ENCODE measurements at places on chromosomes 13 and 19.

DNA sequence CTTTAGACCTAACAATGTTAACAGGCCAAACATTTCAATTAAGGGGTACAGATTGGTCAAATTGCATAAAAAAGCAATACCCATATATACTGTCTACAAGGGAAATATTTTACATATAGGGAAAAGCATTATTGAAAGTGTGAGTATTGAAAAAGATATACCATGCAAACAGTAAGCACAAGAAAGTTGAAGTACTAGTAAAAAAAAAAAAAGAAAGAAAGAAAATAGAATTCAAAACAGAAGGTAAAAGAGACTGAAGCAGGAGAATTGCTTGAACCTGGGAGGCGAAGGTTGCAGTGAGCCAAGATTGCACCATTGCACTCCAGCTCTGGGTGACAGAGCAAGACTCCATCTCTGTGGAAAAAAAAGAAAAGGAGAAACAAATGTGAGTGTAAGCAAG lies 5.3 kb upstream of the TEX101 start:
- DNase-seq = no peak

DNA sequence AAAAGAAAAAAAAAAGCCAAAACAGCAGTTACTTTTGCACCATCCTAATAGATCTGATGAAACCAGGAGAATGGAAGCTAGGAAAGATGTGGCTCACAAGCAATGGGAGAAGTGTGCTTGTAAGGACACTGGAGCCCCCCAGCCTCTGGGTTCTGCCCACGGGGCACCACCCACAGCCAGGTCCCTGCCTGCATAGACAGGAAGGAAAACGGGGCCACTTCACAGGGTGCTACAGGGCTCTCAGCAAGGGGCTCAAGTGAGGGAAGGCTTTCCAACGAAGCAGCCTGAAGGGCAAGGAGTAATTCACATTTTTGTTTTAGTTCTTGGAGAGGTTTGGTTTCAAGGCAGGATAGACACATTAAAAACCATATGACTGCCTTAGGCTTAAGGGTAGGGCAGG lies 42.7 kb downstream of the BRD4 start:
- DNase-seq = no peak

- DNase-seq = no peak
Measured at GRCh38 chr13:99992949-99993351, 11.4 kb downstream of the ZIC2 start.

DNA sequence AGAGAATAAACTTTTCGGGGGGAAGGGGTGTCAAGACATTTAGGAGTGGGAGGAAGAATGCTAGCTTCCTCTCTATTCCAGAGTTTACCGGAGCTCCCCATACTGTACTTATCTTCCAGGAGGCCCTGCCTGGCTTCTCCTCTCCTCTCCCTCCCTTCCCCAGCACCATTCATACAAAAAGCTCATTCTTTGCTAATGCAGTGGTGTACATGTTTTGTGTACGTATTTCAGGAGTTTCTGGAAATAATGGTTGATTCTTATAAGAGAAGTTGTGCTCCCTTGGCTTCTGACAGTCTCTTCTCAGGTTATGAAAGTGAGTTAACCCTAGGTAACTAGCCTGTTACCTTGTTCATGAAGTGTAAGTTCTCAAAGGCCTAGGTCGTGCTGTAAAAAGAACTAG lies 7.1 kb downstream of the SAMD4B start:
- no peak for DNase-seq

- DNase-seq = no peak
Measured at GRCh38 chr19:9912551-9913236, 23.6 kb downstream of the OLFM2 start.

GRCh38 chr13:89903115-89903514 lies 1444.4 kb upstream of the MIR17HG start:
- DNase-seq = no peak

DNA sequence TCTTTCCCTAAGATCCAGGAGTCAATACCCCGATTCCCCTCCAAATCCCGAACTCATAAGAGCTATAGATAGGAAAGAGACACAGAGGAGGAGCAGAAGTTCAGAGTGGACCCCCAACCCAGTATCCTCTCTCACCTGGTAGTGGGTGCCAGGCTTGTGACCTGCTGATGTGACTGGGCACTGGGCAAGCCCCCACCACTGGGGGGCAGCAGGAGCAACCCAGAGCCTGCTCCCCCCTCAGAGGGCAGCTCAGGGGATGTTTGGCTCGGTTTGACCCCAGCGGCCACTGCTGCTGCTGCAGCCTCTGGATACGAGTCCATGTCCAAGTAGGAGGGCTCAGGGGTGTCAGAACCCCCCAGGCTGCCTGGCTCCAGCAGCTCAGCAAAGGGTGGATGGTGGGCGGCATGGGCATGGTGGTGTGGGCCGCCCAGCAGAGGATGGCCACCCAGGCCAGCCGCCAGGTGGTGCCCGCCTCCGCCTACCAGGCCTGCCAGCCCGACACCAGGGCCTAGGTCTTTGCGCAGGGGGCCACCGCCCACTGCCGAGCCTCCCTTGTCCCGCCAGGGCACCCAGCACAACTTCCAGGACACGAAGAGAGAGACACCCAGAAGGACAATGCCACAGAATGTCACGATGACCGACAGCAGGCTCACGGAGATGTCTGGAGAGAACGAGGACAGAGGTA lies 7.4 kb downstream of the SYT3 start:
- no peak for DNase-seq

DNA sequence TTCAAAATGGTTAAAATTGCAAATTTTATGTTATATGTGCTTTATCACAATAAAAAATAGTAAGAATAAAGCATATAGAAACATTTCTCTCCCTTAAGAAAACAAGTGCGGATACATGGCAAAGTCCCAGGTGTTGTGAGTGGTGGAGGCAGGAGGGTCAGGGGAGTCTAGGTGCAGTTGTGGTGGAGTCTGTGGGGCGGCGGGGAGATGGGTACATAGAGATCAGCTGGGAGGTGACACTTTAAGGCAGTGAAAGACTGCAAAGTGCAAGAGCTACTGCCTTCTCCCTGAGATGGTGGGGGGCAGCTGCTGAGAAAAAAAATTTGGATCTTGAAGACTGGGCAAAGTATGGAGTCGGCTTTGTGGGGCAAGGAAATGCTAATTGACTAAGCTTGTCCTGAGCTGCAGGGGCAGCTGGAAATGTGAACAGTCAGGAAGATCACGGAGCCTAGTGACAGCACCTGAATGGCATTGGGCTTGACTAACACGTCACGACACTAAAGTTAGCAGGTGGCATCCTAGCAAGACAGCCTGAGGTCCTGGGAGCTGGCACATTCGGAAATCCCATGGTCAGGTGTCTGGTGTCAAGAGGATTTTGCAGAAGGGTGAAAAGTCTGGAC lies 72.9 kb upstream of the IRS2 start:
- DNase-seq = no peak

GRCh38 chr13:38667526-38668109 lies 19.3 kb upstream of the FREM2 start:
- no peak for DNase-seq

- DNase-seq = no peak
Measured at GRCh38 chr13:23985839-23986238, 88.5 kb upstream of the C1QTNF9B start.

DNA sequence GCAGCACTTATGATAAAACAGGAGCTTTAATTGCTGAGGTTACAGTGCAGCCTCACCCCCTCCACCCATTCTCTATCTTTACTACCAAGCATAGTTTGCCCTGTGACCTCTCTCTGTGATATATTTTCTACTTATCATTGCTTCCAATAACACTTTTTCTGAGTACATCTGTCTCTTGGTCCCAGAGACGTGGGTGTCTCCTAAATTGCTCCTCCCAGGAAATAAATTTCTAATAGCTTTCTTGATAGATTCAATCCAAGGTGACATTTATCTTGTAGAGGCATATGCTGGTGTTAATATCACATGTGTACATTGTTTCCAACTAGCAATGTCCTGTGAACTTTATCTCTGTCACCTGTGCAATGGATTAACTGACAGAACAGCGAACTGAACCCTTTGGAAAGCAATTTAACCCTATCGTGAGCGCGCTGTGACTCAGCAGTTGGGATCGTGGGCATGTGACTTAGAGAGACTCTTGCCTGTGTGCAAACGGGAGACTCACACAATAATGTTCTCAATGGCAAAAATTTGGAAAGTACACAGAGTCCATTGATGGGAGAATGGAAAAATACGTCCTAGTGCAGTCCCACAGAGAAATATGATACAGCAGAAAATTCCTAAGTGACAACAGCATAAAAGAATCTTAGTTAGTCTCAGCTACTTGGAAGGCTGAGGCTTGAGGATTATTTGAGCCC lies 7.0 kb upstream of the MAP2K2 start:
- no peak for DNase-seq

DNA sequence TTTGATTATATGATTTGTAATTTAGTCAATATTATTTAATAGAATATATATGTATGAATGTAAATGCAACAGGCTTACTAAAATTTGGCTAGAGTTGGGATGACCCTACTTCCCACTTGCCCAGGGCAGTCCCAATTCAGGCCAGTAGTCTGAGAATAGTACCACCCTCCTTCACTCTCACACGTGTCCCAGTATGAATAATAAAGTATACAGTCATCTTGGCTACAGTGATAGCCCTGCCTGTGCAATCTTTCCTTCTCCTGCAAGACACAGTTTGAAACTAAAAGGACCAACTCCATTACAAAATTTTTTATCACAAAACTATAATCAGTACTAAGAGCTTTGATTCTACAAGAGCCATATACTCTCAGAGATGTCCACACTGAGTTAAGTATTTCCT lies 76.2 kb downstream of the SACS start:
- no peak for DNase-seq

DNA sequence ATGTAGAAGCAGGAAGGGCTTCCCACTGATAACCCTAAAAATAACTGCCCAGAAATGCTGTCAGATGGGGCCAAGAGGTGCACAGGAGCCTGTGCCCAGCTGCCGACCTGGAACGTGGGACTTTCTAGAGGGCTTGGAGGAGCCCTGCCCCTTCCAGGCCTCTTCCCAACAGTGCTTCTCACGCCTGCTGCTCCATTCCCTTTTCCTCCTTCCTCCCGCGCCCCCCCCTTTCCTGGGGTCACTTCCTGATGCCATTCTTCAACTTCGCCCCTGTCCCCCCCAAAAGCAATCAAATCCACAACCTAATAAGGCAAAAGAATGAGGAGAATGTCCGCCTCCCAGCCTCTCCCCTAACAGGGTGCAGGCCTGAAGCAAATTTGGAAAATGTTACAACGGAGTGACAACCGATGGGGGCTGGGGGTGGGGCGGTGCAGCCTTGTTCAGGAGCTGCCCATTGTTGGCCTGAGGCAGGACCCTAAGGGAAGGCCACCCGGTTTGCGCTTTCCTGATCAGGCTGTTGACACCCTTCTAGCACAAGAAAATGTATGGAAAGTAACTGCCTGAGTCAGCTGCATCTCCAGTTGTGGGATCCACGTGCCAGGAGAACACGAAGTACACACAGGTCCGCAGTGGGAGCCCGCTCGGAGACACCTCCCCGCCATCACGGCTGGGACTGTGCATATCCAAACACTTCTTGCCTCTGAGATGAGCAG lies 18.7 kb downstream of the ACTN4 start:
- DNase-seq = no peak

- no peak for DNase-seq
Measured at GRCh38 chr13:46498650-46499049, 54.3 kb upstream of the LRCH1 start.

GRCh38 chr19:31002518-31003244 lies 346.6 kb downstream of the TSHZ3 start:
- no peak for DNase-seq

DNA sequence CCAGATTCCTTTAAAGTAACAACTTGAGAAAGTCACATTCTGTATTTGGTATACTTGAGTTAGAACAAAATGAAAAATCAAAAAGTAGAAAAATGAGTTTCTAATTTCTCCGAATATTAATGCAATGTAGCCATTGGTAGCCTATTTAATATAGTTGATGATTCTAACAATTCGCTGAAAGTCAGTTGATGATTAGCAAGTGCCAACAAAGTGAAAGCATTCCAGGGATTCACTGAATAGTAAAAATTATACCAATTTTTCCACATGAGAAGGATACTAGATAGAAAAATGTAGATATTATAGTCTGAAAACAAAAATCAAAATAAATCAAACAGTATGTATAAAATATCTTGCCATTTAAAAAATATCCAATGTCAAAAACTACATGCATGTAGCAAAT lies 117.2 kb downstream of the FREM2 start:
- no peak for DNase-seq

- no peak for DNase-seq
Measured at GRCh38 chr19:42325896-42326771, 699 bp downstream of the MEGF8 start.

- no peak for DNase-seq
Measured at GRCh38 chr19:28196961-28197360, 1016.0 kb downstream of the UQCRFS1 start.

DNA sequence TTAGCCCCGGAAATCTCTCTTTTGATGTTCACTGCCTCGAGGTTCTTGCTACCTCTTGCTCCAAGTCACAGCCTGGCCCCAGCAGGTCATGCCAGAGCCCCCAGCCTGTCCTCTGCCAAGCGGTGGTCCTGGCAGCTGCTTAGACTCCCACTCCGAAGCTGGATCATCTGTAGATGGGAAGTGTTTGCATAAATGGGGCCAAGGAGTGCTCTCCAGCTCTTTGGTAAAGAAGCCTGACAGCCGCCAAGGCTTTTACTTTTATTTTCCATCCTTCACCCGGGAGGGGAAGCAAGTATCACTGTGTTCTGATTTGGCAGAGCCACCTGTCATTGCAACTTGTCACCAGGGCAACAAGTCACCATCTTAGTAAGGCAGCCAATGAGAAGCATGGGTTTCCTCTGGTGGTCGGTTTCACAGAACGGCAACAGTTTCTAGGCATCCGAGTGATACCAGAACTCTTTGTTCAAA lies 10.6 kb upstream of the RETN start:
- DNase-seq = no peak

- DNase-seq = no peak
Measured at GRCh38 chr13:109144693-109145437, 515.5 kb downstream of the MYO16 start.

DNA sequence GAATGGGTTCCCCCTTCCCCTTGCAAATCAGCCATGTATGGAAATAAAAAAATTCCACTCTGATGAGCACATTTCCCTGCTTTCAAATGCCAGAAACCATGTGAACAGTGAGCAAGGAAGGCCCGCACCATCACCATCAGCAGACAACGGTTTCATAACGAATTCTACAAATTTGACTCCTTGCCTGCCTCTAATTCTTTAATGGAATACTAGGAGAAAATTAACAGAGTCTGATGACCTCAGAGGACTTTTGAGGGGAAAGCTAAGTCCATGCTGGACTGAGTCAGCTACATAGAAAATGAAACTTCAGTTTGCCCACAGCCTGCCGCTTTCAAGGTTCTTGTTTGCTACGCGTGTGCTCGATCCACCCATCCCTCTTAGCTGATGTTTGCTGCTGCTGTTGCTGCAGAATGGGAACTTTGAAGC lies 46.7 kb upstream of the KL start:
- no peak for DNase-seq

GRCh38 chr19:33906578-33907335 lies 110.1 kb downstream of the KCTD15 start:
- no peak for DNase-seq
